ENCODE measurements at places on chromosomes 1 and 21. TPM values are rescaled to one million over a fixed set of nuclear protein-coding genes. Genes with fewer than 3 reads are reported as not detected.

Gene RHOU
- total RNA-seq = 81.1 TPM

GRCh38 chr1:231768416-231768815, 141.8 kb downstream of the DISC1 start:
- DNase-seq = no peak
- no peaks in the 10 kb centered on the region for H3K36me3 ChIP-seq
- H3K27me3 ChIP-seq = no peaks in the 10 kb centered on the region
- H3K27ac ChIP-seq = no peak overlapping the region

DNA sequence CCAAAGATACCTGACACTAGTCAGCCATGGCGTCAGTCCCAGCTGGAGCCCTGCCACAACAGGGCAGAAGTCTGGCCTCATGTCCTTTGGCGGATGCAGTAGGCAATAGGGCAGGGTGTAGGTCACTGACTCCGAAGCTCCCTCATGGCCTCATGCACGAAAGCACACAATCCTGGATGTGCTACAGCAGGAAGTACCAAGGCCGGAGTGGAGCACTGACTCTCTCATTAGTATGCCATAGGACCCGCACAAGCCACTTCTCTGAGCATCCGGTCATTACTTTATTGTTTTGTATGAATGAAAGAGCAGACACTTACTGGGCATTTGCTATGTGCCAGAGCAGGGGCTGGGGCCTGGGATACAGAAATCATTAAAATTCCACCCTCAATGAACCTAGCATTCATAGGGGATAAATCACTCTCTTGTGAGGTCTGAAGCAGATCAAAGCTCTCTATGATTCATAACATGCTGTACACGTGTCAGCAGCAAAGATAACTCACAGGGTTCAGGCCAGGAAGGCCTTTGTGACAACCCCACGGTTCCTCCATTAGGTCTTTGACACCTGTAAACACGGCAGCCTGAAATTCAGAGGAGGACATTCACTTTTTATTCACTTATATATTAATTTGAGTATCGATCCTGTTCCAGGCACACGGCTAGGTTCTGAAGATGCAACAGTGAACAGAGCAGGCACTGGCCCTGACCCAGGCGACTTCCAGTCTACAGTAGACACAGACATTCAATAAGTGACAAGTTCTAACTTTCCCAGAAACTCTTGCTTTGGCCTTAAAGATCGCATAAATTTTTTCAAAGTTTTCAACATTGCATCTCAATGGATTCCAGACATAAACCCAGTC, 357.9 kb upstream of the USP24 start:
- no peak overlapping the region for H3K4me3 ChIP-seq
- H3K27ac ChIP-seq = no peak overlapping the region
- H3K36me3 ChIP-seq = peaks cover 4% of the 10 kb centered on the region
- H3K27me3 ChIP-seq = peaks cover 14% of the 10 kb centered on the region
- peaks cover 10% of the 10 kb centered on the region for H3K4me1 ChIP-seq

GRCh38 chr1:10537082-10537766, 62.5 kb downstream of the PEX14 start:
- no peak overlapping the region for H3K27ac ChIP-seq
- H3K27me3 ChIP-seq = peaks cover 6% of the 10 kb centered on the region
- peaks cover 8% of the 10 kb centered on the region for H3K36me3 ChIP-seq
- H3K4me1 ChIP-seq = peaks cover 61% of the 10 kb centered on the region
